Progenitor cell of endocrine pancreas (in vitro differentiated cells): ENCODE measurements at places on chromosomes 12 and 14.
A peak's percentile ranks its signal among the peaks of the same experiment; 100 is the strongest.

DNA sequence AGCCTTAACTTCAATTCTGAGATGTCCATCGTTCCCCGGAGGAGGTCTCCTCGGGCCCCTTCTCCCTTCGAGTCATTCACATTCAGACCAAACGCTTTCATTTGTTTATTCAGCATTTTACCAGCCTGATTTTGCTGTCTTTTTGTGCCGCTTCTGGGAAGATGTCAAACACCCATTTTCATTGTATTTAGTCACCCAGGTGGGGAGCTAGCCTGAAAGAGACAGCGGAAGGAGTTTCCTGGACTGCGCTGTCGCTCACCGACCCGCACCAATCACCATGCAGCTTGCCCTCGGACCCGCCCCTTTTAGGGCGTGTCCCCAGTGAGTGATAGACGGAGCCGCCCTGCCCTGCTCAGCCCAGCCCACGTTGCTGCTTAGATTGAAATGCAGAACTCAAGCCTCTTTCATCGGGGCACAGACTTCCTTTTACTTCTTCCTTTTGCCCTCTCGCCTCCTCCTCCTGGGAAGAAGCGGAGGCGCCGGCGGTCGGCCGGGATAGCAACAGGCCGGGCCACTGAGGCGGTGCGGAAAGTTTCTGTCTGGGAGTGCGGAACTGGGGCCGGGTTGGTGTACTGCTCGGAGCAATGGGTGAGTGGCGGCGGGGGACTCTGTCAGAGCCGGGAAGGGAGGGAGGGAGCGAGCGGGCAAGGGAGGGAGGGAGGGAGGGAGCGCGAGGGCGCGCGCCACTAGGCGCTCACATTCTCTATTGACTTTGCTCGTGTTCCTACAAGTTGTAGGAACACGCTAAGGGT, at the start of gene PAX9:
Gene PAX9 (plus strand): TSS at position 355 of the 752 bp plus-strand sequence. CDS start 230 bp downstream, at position 585.
- peak; percentile 79 for DNase-seq

GRCh38 chr12:114628199-114628598, 55.8 kb downstream of the TBX3 start:
- DNase-seq, result no peak

DNA sequence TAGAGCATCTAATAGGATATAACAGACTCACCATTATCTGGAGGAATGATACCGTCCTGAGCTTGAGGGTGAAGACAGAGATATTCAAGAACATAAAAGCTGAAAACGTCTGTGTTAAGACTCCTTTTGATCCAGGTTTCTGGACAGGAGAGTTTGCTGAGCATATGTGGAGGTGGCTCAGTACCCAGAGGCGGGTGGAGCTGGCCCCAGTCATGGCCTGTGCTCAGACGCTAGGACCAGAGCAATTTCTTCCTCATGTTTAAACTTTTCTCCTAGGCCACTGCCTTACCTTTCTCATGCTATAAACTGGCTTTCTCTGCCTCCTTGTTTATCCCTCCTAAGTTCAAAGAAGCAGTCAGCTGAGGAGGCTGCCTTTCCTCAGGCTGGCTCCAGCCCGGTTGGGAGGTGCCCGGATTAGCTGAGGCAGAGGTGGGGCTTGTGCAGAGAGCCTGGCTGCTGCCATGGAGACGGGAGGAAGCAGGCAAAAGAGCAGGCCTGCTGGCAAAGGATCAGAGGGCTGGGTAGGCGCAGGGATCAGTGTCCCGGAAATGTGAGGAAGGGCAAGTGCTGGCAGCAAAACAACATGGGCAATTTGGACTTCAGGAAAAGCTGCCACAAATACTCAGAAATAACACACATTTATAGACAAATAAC, 13.7 kb downstream of the COA8 start:
- no peak for DNase-seq

DNA sequence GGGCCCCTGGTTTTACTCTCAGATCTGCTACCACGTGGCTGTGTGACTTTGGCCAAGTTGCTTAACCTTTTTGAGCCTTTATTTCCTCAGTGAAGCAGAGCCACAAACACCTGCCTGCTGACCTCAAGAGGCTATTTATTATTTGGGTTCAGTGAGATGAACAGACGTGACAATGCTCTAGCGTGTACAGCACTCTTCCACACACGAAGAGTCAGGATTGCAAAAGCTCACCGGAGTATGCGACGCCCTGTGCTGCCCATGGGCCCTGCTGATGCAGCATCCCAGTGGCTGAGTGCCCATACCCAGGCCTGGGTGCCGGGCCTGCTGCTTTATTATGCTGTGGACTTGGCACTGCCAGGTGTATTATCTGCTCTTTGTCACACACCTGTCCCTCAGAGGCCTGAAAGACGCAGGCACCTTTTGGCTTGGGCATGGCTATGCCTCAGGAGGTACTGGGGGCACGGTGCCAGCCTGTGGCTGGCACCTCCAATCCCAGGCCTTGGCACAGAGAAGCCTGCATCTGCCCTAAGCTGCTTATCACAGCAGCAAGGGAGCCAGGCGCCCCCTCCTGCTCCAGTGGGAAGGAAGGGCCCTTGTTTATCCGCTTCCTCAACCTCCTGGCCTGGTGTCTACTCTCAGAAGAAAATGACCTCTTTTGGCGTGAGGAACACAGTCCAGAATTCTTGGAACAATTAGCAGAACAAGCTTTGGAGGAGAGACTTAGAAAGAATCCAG, 22.3 kb upstream of the TC2N start:
- DNase-seq, result no peak

DNA sequence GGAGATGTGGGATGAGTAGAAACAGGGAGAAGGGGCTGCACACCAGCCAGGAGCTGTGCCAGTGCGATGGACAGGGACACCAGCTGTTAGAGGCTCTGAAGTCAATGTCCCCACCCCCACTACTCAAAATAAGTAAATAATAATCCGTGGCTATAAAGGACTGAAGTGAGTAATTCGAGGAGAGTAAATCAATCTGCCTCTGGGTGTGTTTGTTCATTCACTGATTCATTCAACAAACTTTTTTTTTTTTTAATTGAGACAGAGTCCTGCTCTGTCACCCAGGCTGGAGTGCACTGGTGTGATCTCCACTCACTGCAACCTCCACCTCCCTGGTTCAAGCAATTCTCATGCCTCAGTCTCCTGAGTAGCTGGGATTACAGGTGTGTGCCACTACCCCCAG, 363.6 kb downstream of the TMEM132D start:
- DNase-seq, result no peak

DNA sequence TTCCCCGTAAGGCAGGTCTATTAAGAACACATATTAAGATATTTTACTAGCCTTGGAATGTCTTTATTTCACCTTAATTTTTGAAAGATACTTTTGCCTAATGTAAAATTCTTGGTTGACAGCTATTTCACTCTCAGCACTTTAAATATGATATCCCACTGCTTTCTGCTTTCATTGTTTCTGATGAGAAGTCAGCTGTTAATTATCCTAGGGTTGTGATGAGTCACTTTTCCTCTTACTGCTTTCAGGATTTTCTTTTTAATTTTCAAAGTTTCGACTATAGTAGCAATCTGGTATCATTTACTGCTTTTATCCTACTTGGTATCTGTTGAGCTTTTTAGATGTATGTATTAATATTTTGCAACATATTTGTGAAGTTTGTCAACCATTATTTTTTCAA, 578.9 kb upstream of the ATP2B1 start:
- no peak for DNase-seq

GRCh38 chr14:101992708-101993107, 28.3 kb downstream of the DYNC1H1 start:
- no peak for DNase-seq

DNA sequence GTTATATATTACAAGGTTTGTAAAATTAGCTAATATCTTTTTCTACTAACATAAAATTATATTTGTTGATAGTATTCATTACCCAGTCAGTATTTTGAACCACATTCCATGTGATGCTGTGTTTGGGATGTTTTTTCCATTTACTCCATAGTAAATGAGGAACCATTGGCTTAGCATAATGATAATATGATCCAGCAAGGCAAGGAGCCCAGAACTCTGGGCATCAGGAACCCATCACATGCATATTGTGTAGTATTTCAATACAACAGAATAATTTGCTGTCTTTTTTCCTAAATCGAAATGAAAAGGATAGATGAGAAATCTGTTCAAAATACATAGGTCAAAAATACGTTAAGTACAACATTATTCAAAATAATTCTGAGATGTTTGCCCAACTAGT, 48.7 kb upstream of the GARIN2 start:
- no peak for DNase-seq

DNA sequence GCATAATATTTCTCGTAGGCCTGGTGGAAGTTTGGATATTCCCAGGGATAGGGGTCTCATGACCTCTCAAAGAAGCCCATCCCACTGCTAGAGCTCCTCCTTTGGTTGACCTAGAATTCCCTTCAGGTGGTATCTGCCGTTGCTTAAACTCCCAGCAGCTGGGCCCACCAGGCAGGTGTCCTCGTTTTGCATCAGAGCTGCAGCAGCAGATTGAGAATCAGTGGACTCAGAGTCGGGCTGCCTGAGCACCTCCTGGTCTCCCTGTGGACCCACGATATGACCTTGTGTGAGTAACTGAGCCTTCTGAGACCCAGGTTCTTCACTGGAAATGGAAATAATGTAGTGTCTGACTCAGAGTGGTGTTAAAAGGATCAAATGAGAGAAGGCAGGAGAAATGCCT, 132.7 kb downstream of the PAPOLA start:
- DNase-seq, result no peak

- no peak for DNase-seq
Measured at GRCh38 chr12:89946518-89947135, 238.0 kb upstream of the ATP2B1 start.

GRCh38 chr12:119938049-119938667, 50.9 kb upstream of the BICDL1 start:
- peak; percentile 51 for DNase-seq

- DNase-seq, result no peak
Measured at GRCh38 chr14:104292084-104292970, 153.9 kb downstream of the KIF26A start.

DNA sequence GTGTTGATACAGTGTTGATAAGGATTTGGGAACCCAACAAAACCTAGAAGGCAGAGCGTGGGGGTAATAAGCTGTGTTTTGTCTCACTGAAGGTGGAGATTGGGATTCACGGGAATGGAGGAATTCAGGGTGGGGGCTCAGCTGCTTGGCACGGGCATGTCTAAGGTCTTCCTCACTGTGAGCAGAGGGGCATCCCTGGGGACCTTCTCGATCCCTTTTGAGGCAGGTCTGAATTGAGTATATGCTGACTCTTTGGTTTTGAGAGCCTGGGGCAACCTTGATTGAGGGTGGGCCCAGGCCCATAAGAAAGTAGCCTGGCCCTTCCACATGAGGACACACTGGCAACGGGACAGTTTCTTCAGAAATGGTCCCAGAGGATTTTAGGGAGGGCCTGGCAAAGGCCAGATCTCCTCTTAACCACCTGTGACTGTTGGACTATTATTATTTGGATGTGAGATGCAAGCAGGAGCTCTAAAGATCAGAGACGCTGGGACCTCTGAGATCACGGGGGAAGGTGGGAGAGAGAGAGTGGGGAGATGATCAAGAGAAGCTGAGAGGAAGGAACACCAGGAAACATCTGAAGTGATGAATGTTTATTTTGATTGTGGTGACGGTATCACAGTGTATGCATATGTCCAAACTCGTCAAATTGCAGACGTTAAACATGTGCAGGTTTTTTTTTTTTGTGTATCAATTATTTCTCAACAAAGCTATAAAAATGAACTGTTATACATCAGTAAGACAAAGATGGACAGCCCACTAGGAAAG, 48.4 kb downstream of the SMIM41 start:
- no peak for DNase-seq

- DNase-seq, result no peak
Measured at GRCh38 chr12:114691763-114692185, 7.8 kb upstream of the TBX3 start.

DNA sequence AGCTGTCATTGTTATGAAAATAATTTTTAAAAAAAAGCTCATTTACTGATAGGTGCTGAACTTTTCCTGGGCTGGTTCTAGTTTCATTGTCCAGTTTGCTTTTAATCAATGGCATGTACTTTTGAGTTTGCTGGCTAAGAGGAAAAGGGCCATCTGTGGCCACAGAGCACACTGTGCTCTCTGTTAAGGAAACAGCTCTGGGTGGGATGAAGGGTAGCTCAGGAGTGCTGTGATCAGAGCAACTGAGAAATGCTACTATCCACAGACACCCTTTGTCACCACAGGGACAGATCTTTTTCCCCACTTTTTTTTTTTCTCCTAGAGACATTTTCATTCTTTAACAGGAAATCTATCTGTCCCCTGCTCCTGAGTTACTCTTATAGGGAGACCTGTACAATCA, 387.1 kb upstream of the PRICKLE1 start:
- no peak for DNase-seq

- no peak for DNase-seq
Measured at GRCh38 chr12:24244231-24244630, 294.8 kb upstream of the SOX5 start.

GRCh38 chr14:35825968-35826217, 245 bp upstream of the BRMS1L start:
- DNase-seq, result no peak

- no peak for DNase-seq
Measured at GRCh38 chr12:116241157-116241759, 36.2 kb downstream of the MED13L start.

DNA sequence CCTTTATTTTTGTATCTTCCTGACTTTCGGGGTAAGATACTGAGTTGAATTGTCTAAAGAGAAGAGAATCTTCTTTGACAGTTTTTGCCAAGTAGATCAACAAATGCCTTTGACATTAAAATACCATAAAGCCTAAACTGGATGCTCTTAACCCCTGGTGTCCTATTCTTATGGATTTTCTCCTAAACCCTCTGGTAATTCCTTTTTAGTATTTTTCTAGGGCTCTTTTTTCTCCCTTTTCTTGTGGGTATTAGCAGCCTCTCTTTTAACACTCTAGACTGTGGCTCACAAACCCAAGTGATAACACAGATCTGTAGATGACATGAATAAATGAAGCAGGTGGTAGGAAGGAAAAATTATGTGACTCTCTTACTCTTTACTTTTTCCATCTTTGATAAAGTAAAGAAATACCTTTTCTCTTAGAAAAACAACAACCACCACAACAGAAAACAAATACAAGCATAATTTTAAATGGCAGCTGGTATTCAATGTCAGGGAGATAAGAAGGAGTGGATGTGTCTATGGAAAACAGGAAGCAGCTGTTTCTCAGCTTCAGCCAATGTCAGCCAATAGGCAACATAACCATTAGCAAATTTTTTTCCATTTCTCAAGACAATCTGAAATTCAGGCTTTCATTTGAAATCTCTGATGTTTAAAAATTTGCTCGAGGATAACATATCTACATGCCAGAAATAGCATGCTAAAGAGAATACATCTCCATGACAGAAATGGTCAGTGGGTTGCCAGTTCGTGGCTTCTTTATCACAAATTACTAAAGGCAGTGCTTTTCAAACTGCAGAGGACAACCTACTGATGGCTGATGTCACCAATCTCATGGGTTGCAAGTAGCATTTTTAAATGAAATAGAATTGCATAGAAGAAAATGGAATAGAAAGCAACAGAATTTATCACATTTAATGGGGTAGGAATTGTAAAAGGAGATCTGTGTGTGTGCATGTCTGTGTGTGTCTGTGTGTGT, 123.1 kb upstream of the KRR1 start:
- DNase-seq, result no peak

DNA sequence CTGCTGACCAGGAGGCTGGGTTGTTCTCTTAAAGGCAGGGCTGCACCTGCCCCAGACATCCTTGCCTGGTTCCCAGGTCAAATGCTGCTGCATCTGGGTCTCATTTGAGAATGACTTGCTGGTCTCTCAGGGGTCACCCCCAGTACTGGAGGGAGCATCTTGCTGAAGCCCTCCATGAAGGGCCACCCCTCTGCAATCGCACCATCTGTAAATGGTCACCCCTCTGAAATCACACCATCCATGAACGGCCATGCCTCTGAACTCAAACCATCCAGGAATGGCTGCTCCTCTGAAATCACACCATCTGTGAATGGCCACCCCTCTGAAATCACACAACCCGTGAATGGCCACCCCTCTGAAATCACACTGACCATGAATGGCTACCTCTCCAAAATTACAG, 7.3 kb upstream of the SERPINA6 start:
- no peak for DNase-seq

GRCh38 chr12:3972576-3972975, 99.4 kb upstream of the PARP11 start:
- DNase-seq, result no peak
